ENCODE measurements at places on chromosomes 4 and X. TPM values are rescaled to one million over a fixed set of nuclear protein-coding genes. Genes with fewer than 3 reads are reported as not detected.
A peak's percentile ranks its signal among the peaks of the same experiment; 100 is the strongest.

DNA sequence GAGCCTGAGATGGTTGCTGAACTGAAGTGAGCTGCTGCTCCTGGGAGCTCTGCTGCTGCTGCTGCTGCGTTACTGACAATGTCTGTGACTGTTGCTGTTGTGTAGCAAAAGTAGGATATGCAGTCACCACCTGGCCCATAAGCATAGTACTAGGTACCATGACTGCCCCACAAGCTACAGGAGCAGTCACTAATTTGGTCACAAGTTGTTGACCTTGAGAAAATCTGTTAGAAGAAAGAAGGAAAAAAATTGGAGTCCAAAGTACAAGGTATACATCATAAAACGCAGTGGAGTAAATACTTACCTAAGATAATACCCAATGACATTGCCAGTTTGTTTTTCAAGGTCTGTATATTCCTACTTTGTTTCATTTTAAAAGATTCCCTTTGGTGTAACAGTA lies 42.6 kb downstream of the TMEM165 start:
- no peak for DNase-seq

DNA sequence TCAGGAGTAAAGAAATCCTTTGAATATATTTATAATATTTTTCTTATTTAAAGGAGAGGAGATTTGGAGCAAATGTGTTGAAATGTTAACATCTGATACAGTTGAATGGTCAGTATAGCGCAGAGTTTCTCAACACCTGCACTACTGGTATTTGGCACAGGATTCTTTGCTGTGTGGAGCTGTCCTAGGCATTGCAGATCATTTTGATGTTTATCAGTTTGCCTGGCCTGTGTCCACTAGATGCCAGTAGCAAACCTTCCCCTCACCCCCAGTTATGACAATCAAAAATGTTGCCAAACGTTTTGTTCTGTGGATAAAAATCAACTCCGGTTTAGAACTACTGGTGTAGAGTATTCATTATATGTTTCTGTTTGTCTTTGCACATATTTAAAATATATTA lies 765.3 kb upstream of the SLIT2 start:
- DNase-seq = no peak

GRCh38 chr4:186724864-186725468 lies 1.3 kb upstream of the FAT1 start:
- DNase-seq = no peak

- DNase-seq = no peak
Observed at GRCh38 chr4:42478509-42478908, 81.2 kb downstream of the SHISA3 start.

- DNase-seq = no peak
Observed at GRCh38 chrX:68665502-68665901, 18.0 kb downstream of the STARD8 start.

GRCh38 chr4:6105311-6105911 lies 87.2 kb upstream of the C4orf50 start:
- DNase-seq = no peak

DNA sequence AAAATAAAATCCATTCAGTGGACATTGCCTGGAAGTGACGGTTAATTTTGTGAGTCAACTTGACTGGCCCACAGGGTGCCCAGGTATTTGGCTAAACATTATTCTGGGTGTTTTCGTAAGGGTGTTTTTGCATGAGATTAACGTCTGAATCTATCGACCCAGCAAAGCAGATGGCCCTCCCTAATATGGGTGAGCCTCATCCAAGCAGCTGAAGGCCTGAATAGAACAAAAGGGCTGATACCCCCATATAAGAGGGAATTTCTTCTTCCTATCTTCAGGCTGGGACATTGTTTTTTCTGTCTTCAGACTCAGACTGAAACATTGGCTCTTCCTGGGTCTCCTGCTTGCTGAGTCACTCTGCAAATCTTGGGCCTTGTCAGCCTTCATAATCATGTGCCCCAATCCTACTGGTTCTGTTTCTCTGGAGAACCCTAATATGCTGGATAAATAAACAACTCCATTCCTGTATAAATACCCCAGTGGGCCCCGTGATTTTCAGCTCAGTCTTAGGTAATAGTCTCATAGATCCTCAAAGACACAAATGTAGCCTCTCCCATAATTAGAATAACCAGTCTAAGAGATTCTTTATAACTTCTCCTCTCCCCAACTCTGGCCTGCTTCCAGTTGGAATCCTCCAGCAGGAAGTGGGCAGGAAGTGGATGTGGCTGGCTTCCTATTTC lies 33.1 kb upstream of the DDX3X start:
- DNase-seq = no peak

DNA sequence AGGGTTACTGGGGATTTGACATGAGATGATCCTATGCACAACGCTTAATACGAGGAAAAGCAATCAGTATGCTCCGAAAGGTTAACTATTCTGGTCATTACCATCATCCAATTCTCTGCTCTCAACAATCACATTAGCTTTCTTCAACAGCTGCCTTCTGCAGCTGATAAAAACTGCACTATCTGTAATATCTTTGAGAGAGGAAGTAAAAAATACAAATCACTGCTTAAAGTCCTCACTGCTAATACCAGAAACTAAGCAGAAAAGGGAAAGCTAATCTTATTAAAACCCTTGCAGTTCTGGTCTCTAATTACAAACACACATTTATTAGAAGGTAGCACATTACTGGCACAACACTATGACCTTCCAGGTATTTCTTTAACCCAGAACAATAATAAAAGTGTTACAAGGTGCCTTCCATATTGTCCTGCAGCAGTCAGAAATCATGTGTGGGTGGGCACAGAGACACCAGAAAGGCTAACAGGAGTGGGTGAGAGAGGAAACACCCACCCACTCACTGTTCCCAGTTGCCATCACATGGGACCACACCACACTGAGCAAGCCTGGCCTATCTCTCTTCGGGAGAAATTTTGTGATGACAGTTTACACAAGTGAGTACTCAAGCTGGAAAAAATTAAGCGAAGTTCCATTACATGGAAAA lies 71.0 kb downstream of the RELL1 start:
- DNase-seq = no peak

GRCh38 chr4:101421386-101421785 lies 74.1 kb upstream of the PPP3CA start:
- no peak for DNase-seq

GRCh38 chr4:39655876-39656275 lies 17.2 kb upstream of the SMIM14 start:
- no peak for DNase-seq

DNA sequence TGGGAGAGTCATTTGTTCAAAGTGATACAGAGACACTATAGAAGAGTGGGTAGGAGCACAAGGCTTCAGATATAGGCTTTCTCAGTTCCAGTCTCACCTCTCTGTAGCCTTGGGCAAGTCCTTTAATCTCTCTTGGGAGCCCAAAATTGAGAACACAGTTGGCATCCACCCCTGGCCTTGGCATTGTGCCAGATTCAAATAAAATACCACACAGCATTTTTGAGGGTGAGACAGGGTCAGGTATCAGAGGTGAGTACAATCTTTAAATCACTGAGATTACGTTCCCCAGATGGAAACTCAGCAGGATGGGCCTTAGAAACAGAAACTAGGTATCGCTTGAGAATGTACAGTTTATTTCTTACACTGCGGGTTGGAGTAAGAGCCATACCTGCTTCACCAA lies 25.2 kb upstream of the SMIM10L2A start:
- no peak for DNase-seq

DNA sequence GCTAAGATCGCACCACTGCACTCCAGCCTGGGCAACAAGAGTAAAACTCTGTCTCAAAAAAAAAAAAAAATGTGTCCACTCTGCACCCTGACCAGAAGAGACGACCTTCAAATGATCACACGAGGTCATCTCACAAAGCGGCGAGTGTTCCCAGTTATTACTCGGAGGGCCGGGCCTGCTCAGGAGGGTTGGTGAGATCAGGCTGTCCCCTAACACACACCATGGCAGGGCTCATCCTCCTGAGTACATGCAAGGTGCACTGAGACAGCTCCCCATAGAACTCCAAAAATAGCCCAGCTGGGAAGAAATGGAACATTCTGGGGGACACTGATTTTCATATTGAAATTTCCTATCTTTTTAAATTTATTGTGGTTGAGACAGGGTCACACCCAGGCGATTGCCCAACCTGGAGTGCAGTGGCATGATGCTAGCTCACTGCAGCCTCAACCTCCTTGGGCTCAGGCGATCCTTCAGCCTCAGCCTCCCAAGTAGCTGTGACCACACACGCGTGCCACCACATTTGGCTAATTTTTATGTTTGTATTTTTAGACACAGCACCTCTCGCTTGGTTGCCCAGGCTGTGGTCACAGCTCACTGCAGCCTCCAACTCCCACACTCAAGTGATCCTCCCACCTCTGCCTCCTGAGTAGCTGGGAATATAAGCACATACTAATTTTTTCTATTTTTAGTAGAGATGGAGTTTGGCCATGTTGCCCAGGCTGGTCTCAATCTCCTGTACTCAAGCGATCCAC lies 51.5 kb downstream of the DHRSX start:
- DNase-seq = no peak

- no peak for DNase-seq
Observed at GRCh38 chrX:67289055-67289499, 254.7 kb upstream of the AR start.

DNA sequence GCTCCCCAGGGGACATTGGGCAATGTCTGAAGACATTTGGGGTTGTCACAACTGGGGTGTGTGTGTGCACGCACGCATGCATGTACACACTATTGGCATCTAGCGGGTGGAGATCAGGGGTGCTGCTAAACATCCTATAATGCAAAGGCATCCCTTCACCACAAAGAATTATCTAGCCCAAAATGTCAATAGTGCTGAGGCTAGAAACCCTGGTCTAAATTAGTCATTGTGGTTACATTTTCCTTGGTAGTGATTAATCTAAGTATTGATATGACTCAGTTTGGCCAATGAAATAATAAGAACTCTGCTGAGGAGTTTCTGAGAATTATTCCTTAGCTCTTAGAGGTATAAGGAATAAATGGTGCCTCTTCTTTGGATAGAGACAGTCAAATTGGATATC lies 200.2 kb downstream of the CLCN4 start:
- DNase-seq = no peak

- no peak for DNase-seq
Observed at GRCh38 chr4:185421366-185422124, 4.2 kb downstream of the UFSP2 start.

- no peak for DNase-seq
Observed at GRCh38 chr4:105088110-105088879, 58.4 kb upstream of the TET2 start.

DNA sequence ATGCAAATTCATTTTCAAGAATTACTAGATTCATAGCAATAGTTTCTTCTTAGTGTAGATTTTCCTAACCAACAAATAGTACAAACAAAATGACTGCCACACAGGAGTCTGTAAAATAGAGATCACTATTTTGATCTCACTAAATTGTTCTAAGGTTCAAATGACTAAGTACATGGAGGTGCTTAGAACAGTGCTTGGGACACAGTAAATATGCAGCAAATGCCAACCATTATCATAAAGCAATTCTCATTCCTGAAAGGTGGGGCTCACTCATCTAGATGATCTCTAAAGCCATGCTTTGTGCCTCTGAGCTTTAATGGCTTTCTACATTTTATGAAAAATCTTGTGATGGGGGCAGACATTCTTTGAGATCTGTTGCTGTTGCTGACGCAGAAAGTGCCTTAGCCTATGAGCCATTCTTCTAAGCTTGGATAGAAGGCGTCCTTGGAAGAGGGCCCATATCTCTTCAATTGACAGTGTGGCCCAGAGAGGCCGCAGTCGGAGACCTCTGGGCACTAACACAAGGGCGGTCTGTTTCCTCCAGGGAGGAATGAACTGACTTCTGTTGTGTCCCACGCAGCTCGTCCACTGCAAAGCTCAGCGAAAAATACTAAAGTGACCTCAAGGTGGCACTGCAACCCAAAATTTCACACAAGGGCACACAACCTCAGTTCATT lies 23.5 kb downstream of the TLR10 start:
- DNase-seq = peak; percentile 52

GRCh38 chr4:184808713-184809050 lies 17.1 kb downstream of the ACSL1 start:
- no peak for DNase-seq

DNA sequence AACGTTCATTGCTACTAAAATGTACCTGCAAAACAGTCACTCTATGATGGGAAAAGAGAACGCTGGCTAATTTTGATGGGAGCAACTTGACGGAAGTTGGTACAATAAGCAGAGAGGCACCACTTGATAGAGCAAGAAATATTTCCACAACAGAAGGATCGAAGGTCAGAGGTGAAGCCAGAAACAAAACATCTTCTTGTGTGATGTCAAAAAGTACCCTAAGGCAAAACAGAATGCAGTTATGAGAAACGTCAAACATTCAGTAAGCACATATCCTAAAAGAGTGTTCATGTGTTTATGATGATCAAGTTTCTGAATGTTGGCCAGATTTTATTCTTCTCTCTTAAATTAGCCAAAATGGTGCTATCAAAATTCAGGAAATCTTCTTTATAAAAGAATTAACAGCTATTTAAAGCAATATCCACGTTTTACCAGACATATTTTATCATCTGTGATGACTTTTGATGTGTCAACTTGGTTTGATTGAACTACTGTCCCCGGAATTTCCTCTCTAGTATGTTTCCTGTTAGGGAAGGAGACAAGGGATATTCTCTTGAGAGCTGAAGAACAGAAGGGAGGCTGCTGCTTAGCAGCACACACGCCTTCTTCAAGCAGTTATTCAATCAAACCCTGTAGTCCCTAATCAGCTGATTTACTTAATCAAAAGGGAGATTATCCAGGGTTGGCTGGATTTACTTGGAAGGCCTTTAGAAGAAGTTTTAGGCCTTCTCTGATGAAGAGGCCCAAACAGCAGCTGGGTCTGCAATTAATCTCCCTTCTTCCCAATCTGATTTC lies 15.7 kb downstream of the AASDH start:
- DNase-seq = no peak

DNA sequence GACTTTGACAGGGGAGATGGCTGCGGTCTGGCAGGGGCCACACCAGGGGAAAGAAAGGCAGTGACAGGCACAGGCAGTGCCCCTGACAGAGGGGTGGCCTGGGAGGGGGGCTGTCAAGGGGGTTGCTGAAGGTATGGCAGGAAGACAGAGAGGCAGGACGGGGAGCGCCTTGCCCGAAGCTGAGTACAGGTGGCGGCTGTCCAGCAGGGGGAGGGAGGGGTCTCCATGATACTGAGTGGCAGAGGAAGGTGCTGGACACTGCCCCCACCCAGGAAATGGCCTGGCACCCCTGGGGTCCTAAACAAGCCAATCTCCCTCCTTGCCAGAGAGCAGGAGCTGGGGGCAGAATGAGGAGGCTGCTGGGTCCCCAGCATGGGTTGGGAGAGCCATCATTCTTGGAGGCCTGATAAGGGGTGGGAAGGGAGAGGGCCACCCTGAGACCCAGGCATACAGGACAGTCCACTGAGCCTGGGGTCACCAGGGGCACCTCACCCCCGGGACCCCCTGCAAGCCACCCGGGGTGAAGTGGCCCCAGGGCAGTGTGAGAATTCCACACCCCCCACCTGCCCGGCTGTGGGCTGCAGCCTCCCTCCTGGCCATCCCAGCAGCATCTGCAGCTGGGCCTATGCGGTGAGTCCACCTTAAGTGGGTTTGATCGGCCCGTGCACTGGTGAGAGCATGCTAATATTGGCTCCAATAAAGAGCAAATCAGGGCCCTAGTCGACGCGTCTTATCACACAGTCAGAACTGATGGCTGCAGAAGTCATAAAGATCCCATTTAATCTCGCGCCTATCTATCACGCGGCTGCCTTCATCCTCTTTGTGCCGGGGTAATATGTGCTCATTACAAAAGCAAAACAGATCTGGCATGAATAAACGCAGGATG lies 108.5 kb downstream of the FAM53A start:
- DNase-seq = no peak

ARHGAP6 gene
- not detected for polyA plus RNA-seq

AMBN gene
- not detected for polyA plus RNA-seq

NEXMIF gene
- not detected for polyA plus RNA-seq

QRFPR gene
- polyA plus RNA-seq = not detected

P2RY10 gene
- polyA plus RNA-seq = 5.4 TPM

SYNPO2 gene
- 0.08 TPM for polyA plus RNA-seq

LRCH2 gene
- not detected for polyA plus RNA-seq

GPRASP3 gene
- 0.81 TPM for polyA plus RNA-seq

OR13H1 gene
- not detected for polyA plus RNA-seq
